Thymus (tissue), 14 donors: ENCODE measurements at places on chromosomes 1 and 21. TPM values are rescaled to one million over a fixed set of nuclear protein-coding genes. Genes with fewer than 3 reads are reported as not detected.

DNA sequence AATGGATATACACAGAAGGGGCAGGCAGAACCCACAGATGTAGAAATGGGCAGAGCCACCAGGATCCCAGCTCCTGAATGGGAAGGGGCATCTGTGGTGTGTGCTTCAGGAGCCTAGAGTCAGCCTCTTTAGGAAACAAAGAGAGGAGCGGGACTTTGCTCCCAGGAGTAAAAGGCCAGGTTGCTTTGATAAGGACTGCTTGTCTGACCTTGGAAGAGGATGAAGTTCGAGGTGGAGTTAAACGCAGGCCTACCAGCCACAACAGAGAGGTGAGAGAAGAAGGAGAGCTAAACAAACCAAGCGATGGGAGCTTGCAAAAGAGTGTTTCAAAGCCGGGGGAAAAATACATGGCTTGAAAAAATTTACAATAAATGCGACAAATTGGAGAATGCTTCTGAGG lies 49.9 kb upstream of the TMPRSS2 start:
- DNase-seq: no peak

DNA sequence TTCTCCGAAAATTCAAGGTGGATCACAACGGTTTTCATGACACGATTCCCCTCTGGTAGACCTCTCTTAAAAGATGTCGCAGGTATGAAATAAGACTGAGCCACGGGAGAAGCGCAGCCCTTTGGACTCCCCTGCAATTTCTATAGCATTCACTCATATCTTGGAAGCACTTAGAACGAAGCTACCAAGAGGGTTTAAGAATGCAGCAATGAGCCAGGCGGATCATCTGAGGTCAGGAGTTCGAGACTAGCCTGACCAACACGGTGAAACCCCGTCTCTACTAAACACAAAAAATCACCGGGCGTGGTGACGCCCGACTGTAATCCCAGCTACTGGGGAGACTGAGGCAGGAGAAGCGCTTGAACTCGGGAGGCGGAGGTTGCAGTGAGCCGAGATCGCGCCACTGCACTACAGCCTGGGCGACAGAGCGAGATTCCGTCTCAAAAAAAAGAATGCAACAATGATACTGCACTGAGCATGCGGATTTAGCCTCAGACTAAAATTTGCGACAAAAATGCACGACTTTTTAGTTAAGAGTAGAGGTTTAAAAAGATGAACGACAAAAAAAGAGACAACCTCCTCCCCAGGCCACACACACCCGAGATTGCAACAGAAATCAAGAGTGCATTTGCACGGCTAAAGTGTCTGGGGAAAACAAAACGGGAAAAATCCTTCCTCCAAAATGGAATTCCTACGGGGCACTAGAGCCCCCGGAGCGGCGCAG lies 743 bp downstream of the TOMM20 start:
- DNase-seq: peak; percentile 37

- no peak for DNase-seq
These were observed 20.8 kb upstream of the SLC2A7 start for GRCh38 chr1:9047019-9047418.

GRCh38 chr1:84632673-84633434 lies 57.4 kb downstream of the SSX2IP start:
- no peak for DNase-seq

Gene TCHH
- total RNA-seq: 0.05 TPM
